Esophagus mucosa (tissue), 1 donor: ENCODE measurements at places on chromosomes 2 and 18.

DNA sequence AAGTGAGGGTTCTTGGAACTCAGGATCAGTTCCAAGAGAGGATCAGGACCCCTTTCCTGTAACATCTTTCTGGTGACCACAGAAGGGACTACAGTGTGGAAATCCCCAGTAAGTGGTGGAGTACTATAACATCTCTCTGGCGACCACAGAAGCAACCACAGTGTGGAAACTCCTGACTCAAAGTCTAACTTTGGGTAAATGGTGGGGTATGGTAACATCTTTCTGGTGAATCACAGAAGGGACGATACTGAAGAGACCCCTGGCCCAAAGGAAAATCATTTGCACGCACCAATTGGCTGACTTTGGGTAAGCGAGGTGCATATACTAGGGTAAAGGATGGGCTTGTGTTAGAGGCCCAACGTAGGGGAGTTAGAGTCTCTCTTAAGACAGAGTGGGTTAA lies 56.3 kb upstream of the GULP1 start:
- no peak for ATAC-seq

DNA sequence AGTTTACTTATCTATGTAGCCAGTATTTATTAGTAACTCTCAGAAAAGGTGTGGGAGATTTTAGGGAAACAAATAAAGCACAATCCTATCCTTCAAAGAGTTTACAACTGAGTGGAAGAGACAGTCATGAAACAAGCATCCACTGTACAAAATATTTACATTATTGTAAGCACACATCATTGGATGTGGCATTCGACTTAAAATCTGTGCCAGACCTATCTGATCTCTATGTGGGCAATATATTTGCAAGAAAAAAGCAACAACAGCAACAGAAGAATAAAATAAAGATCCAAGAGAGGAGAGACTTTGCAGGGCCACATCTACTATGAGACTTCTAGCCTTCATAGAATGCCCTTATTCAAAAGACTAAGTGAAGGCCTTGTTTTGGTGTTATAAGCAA lies 882.1 kb upstream of the PIK3C3 start:
- ATAC-seq, result no peak

- ATAC-seq, result peak; percentile 43
These were observed 32.1 kb upstream of the TTC39C start for GRCh38 chr18:23982155-23983079.

DNA sequence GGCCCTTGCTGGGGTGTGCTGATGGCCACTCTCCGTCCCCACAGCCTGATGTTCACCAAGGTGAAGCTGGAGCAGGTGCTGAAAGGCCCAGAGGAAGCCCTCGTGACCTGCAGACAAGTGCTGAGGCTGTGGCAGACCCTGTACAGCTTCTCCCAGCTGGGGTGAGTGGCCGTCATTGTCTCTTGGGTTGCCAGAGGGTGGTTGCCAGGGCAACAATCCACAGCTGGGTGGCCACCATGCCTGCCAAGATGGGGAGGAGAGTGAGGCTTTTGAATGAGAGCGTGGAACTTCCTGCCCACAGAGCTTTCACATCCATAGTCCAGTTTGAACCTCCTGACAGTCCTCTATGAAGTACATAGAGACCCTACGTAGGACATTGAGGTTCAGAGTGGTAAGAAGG lies 108.8 kb downstream of the STPG4 start:
- ATAC-seq, result no peak

GRCh38 chr2:74982577-74982976 lies 24.1 kb downstream of the POLE4 start:
- ATAC-seq, result no peak

DNA sequence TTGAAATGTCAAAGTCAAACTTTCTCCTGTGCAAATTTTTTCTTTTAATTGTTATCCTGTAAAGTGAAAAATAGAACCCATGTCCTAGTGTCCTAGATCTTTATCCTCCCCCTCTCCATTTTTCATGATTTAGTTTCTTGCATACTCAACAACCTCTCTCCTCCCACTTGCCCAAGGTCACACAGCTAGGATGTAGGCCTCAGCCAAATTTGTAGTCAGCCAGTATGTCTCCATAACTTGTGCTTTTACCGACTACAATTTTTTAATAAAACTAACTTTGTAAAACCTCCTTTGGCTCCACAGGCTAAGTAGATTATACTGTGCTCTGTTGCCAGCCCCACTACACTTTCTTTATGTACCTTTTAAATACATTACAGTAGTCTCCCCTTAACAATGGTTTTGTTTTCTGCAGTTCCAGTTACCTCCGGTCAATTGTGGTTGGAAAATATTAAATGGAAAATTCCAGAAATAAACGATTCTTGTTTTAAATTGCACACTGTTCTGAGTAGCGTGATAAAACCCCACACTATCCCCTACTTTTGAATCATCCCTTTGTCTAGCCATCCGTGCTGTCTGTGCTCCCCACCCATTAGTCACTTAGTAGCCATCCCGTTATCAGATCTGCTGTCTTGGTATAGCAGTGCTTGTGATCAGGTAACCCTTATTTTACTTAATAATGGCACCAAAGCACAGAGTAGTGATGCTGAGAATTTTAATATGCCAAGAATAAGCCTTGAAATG lies 22.8 kb downstream of the GULP1 start:
- ATAC-seq, result no peak

- ATAC-seq, result peak; percentile 77
These were observed 119.6 kb downstream of the SLC8A1 start for GRCh38 chr2:40332191-40332826.

DNA sequence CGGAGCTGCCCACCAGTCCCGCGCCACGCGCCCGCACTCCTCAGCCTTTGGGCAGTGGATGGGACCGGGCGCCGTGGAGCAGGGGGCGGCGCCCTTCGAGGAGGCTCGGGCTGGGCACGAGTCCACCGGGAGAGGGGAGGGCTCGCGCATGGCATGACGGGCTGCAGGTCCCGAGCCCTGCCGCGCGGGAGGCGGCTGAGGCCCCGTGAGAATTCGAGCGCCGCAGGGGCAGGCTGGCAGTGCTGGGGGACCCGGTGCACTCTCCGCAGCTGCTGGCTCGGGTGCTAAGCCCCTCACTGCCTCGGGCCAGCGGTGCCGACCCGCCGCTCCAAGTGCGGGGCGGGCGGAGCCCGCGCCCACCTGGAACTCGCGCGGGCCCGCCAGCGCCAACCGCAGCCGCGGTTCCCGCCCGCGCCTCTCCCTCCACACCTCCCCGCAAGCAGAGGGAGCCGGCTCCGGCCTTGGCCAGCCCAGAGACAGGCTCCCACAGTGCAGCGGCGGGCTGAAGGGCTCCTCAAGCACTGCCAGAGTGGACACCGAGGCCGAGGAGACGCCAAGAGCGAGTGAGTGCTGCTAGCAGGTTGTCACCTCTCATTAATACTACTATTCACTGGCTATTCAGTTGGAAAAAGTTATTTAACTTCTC lies 3.6 kb upstream of the TTC21B start:
- no peak for ATAC-seq

DNA sequence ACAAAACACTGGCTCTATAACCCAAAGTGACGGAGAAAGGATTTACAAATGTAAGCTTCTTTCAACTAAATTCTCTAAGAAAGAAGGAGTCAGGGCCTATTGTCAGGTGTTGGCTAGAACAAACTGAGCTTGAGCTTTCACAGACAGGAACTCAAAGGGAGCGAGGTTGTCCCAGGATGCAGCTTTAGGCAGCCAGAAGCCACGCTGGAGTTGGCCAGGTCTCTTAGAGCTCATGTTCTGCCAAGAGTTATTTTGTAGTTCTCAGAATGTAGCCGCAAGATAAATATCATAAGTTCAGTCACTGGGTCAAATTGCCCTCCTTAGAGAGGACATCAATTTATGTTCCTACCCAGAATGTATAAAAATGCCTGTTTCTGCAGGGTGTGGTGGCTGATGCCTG lies 54.1 kb upstream of the GREB1L start:
- no peak for ATAC-seq
